ENCODE measurements at places on chromosomes 7 and 10. TPM values are rescaled to one million over a fixed set of nuclear protein-coding genes. Genes with fewer than 3 reads are reported as not detected.

The ATRNL1 gene
- not detected for total RNA-seq

The CACNA2D1 gene
- total RNA-seq, result 12.8 TPM

The NXPH1 gene
- total RNA-seq, result not detected

The PDK4 gene
- 17.8 TPM for total RNA-seq

The SYT15B gene
- 0.06 TPM for total RNA-seq

The HOXA6 gene
- 2.3 TPM for total RNA-seq

The MYO1G gene
- 0.13 TPM for total RNA-seq

The MICU1 gene
- total RNA-seq, result 28.0 TPM

The RGS10 gene
- total RNA-seq, result 5.9 TPM

The IFIT2 gene
- total RNA-seq, result 5.3 TPM

The DRGX gene
- total RNA-seq, result not detected

The WIPF3 gene
- total RNA-seq, result not detected

The NEUROG3 gene
- not detected for total RNA-seq

The FFAR4 gene
- not detected for total RNA-seq

The OR6V1 gene
- total RNA-seq, result not detected

The HECW1 gene
- not detected for total RNA-seq

The SPDYE8 gene
- not detected for total RNA-seq

The SLC26A5 gene
- total RNA-seq, result under 0.01 TPM

The HPSE2 gene
- not detected for total RNA-seq

The POU6F2 gene
- total RNA-seq, result not detected

The TAS2R41 gene
- not detected for total RNA-seq

The CD36 gene
- total RNA-seq, result 288 TPM

The FAM20C gene
- 8.2 TPM for total RNA-seq

The PODXL gene
- 189 TPM for total RNA-seq

The OPALIN gene
- total RNA-seq, result not detected

The CPVL gene
- 7.0 TPM for total RNA-seq

The PAPSS2 gene
- 104 TPM for total RNA-seq

The NKX1-2 gene
- not detected for total RNA-seq

The DDC gene
- total RNA-seq, result not detected

The TEX36 gene
- not detected for total RNA-seq

The PHYHIPL gene
- not detected for total RNA-seq

The CAV1 gene
- 2,402 TPM for total RNA-seq

The RAPGEF5 gene
- total RNA-seq, result 98.1 TPM

The IL6 gene
- total RNA-seq, result 2.1 TPM

The CHAT gene
- total RNA-seq, result not detected

The AGMO gene
- total RNA-seq, result 1.9 TPM

The TMEM176A gene
- total RNA-seq, result not detected

The ANKRD30A gene
- not detected for total RNA-seq

The LRMDA gene
- total RNA-seq, result 13.5 TPM

The CHN2 gene
- 0.76 TPM for total RNA-seq

The ABCC2 gene
- total RNA-seq, result 0.65 TPM

The KCTD7 gene
- total RNA-seq, result 8.2 TPM

The TMEM213 gene
- total RNA-seq, result not detected

The VIM gene
- 3,002 TPM for total RNA-seq

The CPED1 gene
- 2.2 TPM for total RNA-seq

The PKD2L1 gene
- total RNA-seq, result not detected

The ABCB4 gene
- total RNA-seq, result 0.32 TPM

The IFIT1B gene
- total RNA-seq, result not detected

The FOXI2 gene
- total RNA-seq, result not detected

Data from bladder microvascular endothelial cell (primary cell).